ENCODE measurements at places on chromosomes 2 and 18. TPM values are rescaled to one million over a fixed set of nuclear protein-coding genes. Genes with fewer than 3 reads are reported as not detected.

Gene DQX1
- polyA plus RNA-seq: 7.3 TPM

Gene PLGLB2
- polyA plus RNA-seq: 4.9 TPM

Gene IL1R2
- 67.4 TPM for polyA plus RNA-seq

Gene TNFRSF11A
- 1.2 TPM for polyA plus RNA-seq

Gene FAM124B
- 0.33 TPM for polyA plus RNA-seq

Gene EML6
- polyA plus RNA-seq: 0.88 TPM

Gene ANKRD30B
- polyA plus RNA-seq: not detected

Gene GNAL
- 1.6 TPM for polyA plus RNA-seq

Gene SRD5A2
- polyA plus RNA-seq: not detected

Gene KANSL3
- 17.2 TPM for polyA plus RNA-seq

Gene MAL
- 3,581 TPM for polyA plus RNA-seq

Gene CAD
- 16.8 TPM for polyA plus RNA-seq

Gene DLGAP1
- polyA plus RNA-seq: 0.47 TPM

Gene ACOXL
- polyA plus RNA-seq: not detected

Gene SETBP1
- polyA plus RNA-seq: 1.6 TPM

Gene SPP2
- not detected for polyA plus RNA-seq

Gene TCF7L1
- polyA plus RNA-seq: 3.5 TPM

Gene CGREF1
- 2.4 TPM for polyA plus RNA-seq

Gene BABAM2
- 18.0 TPM for polyA plus RNA-seq

Gene GPR45
- not detected for polyA plus RNA-seq

Gene DTYMK
- polyA plus RNA-seq: 25.2 TPM

Gene GPR35
- polyA plus RNA-seq: 3.1 TPM

Gene STON1
- 3.8 TPM for polyA plus RNA-seq

Gene DAPL1
- polyA plus RNA-seq: 426 TPM

Gene ANKRD30BL
- not detected for polyA plus RNA-seq

Gene VWA3B
- 0.02 TPM for polyA plus RNA-seq

Gene CYS1
- 0.29 TPM for polyA plus RNA-seq

Gene PRKAG3
- polyA plus RNA-seq: 0.02 TPM

Gene MYO3B
- 0.08 TPM for polyA plus RNA-seq

Gene ERFE
- polyA plus RNA-seq: 0.38 TPM

Gene ITGAV
- polyA plus RNA-seq: 9.8 TPM

Gene SKOR2
- polyA plus RNA-seq: not detected

Gene ACVR1
- 5.9 TPM for polyA plus RNA-seq

Gene TMEM178A
- 0.53 TPM for polyA plus RNA-seq

Gene CLK1
- 75.9 TPM for polyA plus RNA-seq

Gene CCDC74B
- polyA plus RNA-seq: 1.1 TPM

Gene PPIL3
- 21.5 TPM for polyA plus RNA-seq

Gene RFX8
- 0.08 TPM for polyA plus RNA-seq

Gene NTSR2
- not detected for polyA plus RNA-seq

Gene DSEL
- polyA plus RNA-seq: 0.18 TPM

Gene RSAD2
- polyA plus RNA-seq: 0.98 TPM

Gene C18orf32
- 32.3 TPM for polyA plus RNA-seq

Gene NT5DC4
- polyA plus RNA-seq: not detected

Gene SLC14A1
- polyA plus RNA-seq: 0.57 TPM

Gene LIMS4
- 0.93 TPM for polyA plus RNA-seq

Gene TDRD15
- polyA plus RNA-seq: not detected

Gene DSG2
- polyA plus RNA-seq: 3.2 TPM

Gene TRIM43
- not detected for polyA plus RNA-seq

Gene KLHL41
- 0.31 TPM for polyA plus RNA-seq

Gene ALPP
- not detected for polyA plus RNA-seq

Gene BOK
- 38.7 TPM for polyA plus RNA-seq

Measured in esophagus (tissue), 2 donors.